Left kidney (tissue), 8 donors: ENCODE measurements at places on chromosomes 3 and 15. TPM values are rescaled to one million over a fixed set of nuclear protein-coding genes. Genes with fewer than 3 reads are reported as not detected.

DNA sequence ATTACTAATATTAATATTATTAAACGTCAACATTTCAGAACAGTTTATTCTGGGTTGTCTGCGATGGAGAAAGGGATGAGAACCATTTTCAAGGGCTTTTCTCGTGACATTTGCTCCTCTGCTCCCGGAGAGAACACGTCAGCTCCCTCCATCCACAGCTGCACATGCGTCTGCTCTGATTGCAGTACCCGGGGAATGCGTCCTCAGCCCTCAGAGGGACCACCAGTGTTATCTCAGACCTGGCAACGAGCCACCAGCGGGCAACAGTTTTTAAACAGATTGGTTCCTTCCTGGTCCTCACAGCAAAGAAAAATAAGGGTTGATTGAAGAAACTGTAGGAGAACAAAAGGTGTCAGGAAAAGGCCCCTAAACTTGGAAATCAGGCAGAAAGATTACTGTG is 202.2 kb upstream of the ADAMTS9 start:
- DNase-seq = no peak

GRCh38 chr3:177426878-177427495 is 229.7 kb upstream of the TBL1XR1 start:
- DNase-seq = no peak

DNA sequence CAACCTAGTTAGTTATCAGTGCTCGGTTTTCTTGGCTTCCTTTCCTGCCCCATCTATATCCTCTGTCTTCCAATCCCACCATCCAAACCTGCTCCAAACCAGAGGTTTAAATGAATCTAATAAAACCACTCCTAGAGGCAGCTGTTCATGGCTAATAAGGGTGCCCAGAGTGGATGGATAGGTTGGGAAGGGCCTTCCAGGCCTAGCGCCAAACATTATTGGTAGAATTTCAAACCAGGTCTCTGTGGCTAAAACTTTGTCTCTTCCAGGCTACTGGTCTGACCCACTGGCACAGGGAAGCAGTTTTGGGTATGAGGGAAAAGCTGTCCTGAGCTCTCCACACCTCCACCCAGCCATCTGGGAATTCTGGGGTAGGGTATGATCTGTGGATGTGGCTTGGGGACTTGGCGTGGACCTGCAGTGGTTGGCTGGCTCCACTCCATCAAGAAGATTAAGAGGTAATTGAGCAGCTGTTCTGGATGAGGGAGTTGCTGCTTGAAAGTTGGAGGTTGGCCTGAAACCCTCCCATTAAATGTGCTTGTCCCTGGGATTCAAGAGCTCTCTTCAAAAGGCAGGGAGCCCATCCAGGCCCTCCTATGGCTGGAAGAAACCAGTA is 29.3 kb upstream of the INSYN1 start:
- DNase-seq = no peak

DNA sequence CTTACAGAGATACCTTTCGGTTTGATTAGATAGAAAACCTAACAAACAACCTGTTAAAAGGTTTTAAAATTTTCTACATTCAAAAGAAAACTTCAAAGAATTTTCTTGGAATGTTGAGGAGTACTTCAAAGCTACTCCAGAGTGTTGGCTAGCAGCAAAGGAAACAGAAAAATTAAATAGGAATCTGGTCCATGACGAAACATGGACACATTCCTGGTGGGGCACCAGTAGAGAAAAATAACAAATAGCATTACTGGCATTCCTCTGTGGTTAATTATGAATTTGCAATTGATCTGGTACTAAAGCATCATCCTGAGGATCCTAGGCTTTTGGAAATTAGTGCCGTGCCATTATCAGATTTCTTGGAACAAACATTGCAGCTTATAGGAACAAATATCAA is 59.5 kb upstream of the DPPA4 start:
- no peak for DNase-seq

- DNase-seq = no peak
Observed at GRCh38 chr3:147210676-147211075, 195.7 kb downstream of the ZIC4 start.

DNA sequence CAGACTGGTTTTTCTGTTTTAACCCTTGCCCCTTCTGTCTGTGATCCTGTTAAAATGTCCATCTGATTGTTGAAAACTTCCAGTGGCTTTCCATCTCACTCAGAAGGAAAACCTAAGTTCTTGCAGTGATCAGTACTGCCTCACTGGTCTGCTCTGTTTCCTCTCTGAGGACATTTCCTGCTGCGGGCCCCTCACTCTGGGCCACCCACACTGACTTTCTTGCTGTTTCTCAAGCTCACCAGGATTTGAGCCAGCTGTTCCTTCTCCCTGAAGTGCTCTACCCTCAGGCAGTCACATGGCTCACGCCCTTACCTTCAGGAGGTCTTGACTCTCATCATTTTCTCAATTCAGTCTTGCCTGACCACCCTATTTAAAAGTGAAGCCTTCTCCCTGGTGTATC is 1.8 kb downstream of the GRK7 start:
- DNase-seq = peak; percentile 46

DNA sequence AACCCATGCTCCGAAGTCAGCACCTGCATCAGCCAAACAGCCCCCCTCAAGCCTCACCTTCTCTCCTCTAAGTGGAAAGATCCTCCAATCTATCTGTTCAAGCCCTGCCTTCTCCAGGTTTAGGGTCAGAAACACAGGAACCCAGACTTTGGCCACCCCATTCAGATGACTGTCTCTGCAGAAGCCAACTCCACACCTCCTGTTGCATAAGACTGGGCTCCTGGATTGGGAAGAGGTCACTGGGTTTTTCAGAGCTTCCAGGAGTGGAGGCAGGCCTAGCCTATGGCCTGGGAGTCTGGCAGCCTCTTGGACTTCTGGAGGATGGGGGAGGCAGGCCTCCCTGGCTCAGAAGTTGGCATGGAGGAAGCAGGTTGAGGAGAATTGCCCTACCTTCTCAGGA is 21.5 kb downstream of the CCDC33 start:
- no peak for DNase-seq

DNA sequence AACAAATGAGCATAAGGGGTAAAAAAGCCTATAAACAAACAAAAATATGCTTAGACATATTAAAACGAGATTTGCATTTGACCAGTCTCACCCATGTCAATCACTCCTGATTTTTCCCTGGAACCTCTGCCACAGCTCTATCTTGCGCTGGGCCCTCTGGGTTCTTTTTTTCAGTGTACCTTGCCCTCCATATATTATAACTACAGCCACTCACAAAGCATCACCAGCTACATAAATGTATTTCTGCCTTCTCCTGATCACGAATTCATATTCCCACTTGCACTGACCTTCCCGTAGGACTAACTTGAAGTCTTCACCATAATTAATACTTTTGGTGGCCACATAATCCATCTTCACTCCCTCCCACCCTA is 395.6 kb upstream of the ROBO2 start:
- no peak for DNase-seq

DNA sequence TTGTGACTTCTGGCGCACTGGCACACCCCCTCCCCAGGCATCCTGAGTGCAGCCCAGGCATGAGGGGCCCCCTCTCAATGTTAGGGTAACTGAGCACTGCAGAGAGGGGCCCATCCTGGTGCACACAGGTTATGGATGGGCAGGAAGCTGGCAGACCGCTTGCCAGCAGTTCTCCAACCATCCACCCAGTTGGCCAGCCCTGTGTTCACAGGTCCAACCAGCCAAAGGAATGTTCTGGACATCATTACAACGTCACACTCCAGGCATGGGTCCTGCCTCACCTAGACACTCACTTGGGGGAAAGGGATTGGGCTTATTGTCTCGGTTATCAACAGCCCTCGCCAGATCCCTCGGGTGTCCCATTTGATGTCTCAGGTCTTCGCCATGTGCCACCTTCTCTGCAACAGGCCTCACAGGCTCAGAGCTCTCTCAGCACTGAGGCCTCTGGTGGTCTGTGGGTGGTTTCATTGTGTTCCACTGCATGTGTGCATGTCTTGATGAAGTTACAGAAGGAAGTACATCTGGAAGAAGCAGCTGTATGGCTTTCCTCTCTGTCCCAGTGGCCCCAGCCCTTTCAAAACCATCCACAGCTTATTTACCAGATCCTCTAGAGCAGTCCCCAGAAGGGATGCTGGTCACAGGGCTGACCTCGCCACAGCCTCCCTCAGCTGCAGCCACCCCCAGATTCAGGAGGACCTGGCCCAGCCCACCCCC is 23.7 kb downstream of the ADCY5 start:
- DNase-seq = no peak

DNA sequence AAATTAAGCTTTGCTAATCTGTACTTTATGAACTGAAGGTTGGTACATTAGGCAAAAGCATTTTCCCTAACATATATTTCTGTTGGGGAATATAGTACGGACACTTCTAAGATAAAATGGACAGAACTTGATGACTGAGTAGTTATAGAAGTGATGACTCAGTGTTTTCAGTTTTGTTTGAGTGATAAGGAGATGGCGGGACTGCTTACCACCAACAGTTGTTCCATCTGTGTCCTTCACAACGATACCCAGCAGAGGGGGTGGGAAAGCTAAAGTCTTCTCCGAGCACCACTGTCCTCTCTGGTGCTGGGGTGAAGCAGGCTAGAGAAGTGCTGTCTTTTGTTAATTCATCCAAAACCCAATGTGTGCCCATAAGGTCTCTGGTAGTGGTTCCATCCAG is 195.8 kb downstream of the CD47 start:
- no peak for DNase-seq

DNA sequence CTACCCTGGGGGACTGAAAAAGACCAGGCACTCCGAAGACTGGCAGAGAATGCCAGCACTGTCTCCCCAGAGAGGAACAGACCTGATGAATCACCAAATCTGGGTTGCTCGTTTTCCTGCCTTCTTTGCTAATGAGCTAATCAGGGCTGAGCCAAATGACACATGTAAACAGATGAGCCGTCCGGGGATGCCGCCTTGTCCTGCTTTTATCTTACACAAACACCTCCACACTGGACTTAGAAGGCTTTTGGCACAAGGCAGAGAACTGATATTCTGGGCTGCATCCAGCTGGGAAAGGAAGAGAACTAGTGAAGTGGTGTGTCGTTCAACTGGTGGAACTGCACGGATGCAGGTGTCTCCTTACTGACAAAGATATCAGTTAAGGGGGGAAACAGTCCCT is 88.1 kb downstream of the MECOM start:
- DNase-seq = no peak

WDR72 gene
- 82.4 TPM for polyA plus RNA-seq

SLC2A2 gene
- 19.5 TPM for polyA plus RNA-seq

SLC12A6 gene
- polyA plus RNA-seq = 35.1 TPM

SEC62 gene
- 199 TPM for polyA plus RNA-seq

NCK1 gene
- polyA plus RNA-seq = 44.8 TPM

LTF gene
- 1.7 TPM for polyA plus RNA-seq
